Fibroblast of skin of right quadriceps (primary cell): ENCODE measurements at places on chromosomes 5 and 9.

GRCh38 chr5:84635235-84636055 lies 250.8 kb upstream of the EDIL3 start:
- no peak for DNase-seq

DNA sequence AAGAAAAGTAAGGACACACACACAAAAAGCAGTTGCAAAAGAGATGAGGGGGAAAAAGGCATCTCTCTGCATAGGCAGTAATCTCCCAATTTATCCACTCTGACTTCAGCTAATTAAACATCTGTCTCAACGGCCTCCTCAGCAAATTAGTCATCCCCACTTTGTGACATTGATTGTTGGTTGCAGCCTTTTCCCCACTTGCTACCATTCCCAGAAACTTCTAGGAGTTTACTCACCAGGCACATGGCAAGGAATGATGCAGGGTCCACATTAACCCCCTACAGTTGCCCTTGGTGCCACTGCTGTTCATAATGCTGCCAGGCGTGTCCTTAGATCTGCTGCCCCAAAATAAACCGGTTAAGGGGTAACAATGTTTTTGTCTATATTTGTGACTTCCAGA lies 174.6 kb downstream of the MAPKAP1 start:
- peak; percentile 27 for DNase-seq

DNA sequence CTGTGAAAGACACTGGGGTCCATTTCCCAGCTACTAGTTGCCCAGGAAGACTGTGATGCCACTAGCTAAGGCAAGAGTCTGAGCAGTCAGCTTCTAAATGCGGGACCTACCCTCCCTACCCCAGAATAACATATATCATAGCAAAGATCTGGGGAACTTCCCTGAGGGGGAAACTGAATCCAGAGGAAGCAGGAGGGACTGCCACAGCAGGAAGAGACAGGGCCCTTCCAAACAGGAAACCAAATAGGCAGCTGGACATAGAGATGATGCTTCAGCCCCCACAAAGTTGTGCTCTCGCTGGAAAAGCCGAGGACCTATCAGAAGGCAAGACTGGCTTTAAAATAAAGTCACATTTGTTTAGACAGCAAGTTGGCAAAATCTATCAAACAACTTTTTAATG lies 51.1 kb downstream of the KLHL3 start:
- no peak for DNase-seq

DNA sequence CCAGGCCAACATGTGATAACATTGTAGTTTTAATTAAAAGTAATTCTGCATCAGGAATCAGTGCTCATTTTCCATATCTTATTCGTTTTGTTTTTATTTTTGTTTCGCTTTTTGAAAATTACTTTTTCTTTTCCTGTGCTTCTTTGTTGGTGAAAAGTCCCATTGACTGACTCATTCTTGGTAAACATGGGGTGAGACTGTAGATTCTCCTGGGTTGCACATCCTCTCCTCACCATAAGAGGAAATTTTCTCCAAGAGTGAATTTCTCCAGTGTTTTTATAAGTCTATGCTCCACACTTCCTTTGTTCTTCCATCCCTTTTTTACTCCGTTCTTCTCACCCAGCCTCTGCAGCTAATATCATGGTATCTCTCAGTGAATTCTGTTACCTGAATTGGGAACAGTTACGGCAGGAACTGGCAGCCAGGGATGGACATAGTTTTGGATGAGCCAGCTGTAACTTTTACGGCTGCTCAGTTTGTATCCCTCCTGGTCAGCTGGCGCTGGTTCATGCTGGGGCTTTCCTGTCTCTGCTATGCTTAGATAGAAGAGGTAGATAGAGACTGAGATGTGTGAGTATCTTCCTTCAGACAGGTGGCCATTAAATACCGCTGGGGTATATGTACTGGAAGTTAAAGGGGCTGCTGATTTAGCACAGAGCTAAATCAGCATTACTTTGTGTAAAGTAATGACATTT lies 80.0 kb downstream of the MAN2A1 start:
- no peak for DNase-seq

GRCh38 chr9:87599901-87600610 lies 102.4 kb downstream of the DAPK1 start:
- peak; percentile 91 for DNase-seq

- no peak for DNase-seq
Measured at GRCh38 chr9:6771722-6772121, 13.9 kb downstream of the KDM4C start.

DNA sequence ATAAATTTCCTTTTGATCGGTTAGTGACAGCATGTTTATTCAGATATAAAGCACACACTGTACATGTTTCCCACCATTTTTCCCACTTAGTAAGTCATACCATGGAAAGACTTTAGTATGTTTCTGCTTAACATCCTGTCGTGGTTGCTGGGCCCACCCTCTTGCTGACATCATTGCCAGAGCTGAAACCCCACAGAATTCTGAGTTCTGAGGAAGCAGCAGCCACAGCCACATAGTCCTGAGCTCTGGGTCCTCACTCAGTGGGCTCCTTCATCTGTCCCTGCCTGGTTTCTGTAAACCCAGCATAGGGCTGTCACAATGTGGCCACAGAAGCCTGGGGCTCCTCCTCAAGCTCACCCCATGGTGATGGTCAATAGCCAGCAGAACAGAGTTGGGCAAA lies 441.5 kb downstream of the ENC1 start:
- peak; percentile 58 for DNase-seq

DNA sequence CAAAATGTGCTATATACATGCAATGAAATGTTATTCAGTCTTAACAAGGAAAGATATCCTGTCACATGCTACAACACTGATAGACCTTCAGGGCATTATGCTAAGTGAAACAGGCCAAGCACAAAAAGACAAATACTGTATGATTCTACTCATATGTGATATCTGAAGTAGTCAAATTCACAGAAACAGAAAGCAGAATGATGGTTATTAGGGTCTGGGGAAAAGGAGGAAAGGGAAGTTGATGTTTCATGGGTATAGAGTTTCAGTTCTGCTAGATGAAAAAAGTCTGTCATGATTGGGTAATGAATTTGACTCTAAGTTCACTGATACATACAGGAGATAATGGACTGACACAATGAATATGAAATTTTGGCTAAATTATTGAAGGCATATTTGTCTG lies 11.2 kb upstream of the RIC1 start:
- DNase-seq: no peak

DNA sequence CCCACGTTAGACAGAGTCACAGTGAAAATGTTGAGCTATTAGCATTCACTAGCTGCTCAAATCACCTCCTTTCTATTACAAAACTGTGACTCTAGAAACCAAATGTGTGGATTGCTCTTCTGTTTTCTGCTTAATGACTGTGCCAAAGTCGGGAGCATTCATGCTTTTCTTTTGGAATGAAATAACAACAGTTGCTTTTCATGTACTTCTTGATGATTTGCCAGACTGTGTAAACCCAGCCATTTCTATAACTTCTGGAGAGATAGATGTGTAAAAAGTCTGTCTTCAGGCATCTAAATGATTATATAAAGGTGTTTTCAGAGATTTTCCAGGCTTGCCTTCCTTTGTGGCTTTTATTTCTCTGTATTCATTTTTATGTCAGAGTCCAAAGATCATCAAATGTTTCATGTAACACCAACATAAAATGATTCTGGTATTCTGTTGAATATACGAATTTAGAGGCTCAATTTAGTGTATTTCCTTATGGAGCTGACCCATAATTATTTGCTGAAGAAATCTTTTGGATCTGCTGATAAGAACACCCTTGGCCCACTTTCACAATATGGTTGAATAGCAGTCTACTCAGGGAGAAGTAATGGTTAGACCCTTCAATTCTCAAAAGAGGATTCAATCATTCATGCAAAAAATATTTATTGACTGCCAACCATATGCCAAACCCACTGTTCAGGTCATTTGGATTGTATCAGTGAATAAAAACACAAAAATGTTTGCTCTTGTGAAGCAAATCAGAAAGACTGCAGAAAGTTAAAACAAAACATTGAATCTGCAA lies 581.2 kb downstream of the CDH18 start:
- no peak for DNase-seq

DNA sequence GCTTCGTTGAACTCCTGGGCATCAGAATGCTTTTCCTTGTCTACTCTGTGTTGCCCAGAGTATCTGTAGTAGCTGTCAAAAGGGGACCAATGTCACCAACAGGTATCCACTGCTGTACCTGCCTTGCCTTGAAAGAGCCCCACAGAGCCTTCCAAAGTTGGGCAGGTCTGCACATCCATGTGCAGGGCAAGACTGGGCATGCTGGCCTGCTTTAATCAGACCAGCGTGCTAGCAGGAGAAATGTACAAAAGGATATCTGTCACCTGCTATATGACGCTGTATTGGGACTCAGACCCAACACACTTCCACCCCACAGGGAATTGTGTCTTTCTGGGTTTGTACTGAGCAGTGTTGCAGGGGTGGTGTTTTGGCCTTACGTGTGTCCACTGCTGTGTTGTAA lies 11.9 kb downstream of the DELE1 start:
- DNase-seq: no peak

GRCh38 chr5:153373130-153373498 lies 117.4 kb upstream of the GRIA1 start:
- DNase-seq: no peak

DNA sequence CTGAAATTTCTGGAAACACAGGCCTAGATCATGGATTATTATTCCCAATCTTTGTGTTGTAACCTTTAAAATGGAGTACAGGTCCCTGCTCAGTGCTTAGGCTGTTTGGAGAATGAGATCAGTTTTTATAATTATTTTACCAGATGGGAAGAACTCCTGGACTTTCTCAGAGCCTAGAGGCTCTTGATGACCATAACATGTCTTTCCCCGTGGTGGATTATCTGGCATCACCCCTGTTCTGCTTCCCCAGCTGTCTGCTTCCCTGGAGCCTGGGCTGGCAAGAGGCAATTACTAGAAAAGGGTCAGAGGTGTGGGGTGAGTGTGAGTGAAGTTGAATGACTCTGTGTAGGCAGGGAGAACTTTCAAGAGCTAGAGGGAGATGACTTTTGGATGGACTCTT lies 143.0 kb downstream of the CARTPT start:
- DNase-seq: no peak

DNA sequence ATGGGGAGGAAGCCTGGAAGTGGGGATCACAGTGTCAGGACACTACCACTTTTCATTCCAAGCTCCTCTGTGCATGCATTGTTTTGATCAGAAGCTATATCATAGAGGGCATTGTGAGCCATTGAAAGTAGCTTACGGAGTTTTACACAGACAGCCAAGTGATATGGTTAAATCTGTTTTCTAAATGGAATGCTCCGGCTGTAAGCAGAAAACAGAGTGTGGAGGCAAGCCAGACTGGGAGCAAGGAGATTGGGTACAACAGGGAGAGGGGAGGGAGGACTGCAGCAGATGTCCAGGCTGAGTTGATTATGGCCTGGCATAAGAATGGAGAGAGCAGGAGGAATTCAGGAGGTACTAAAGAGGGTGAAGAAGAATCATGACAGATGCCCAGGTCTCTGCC lies 15.5 kb upstream of the SOWAHA start:
- no peak for DNase-seq

DNA sequence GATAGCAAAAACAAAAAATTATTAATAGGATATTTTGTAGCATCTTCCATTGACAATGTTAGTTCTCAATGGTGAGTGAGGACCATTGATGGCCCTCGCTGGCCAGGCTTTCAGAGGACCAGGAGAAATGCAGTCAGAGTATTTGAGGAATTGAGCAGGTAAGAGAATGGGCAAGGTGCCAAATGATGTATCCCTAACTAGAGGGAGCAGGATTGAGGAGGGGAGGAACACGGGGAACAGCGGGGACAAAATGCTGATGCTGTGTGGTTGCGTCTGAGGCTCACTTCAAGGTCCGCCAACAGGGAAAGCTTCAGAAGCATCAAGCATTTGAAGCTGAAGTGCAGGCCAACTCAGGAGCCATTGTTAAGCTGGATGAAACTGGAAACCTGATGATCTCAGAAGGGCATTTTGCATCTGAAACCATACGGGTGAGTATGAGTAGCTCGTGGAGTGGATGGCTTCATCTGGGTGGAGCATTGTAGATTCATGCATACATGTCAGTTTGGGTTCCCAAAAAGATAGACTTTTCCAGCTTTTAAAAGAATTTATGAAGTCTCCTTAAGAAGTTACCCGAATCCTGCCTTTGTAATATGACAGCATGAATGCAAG lies 16.2 kb downstream of the SPTAN1 start:
- DNase-seq: no peak

- peak; percentile 65 for DNase-seq
Measured at GRCh38 chr5:156186760-156187159, 140.2 kb upstream of the SGCD start.

- no peak for DNase-seq
Measured at GRCh38 chr9:93122721-93123221, 11.3 kb downstream of the NINJ1 start.

- no peak for DNase-seq
Measured at GRCh38 chr9:137085920-137086530, 760 bp upstream of the MAN1B1 start.

DNA sequence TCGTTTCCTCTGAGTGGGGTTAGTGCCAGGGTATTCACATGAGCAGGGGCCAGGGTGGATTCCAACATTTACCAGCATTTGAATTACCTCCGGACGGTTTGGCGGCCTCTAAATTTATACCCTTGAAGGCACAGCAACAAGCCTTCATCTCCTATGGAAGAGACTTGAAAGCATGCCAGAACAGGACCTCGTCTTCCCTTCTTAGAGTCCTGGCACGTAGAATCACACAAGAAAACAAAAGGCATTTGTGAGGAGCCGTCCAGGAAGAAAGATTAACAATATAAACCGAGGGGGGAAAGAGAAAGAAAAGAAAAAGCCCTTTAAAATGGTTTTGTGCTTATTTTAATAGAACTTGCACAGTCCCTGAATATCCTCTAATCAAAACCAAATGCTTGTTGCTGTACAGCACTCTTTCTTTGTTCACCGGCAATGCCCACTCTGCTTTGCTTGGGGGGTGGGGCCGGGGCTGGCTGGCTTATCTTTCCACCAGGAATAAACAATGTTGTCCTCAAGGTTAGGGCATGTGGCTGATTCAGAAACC lies 575.8 kb upstream of the ZNF462 start:
- DNase-seq: peak; percentile 34

GRCh38 chr9:27382308-27382707 lies 85.4 kb upstream of the EQTN start:
- no peak for DNase-seq

GRCh38 chr5:6525910-6526309 lies 77.3 kb downstream of the UBE2QL1 start:
- DNase-seq: peak; percentile 19

DNA sequence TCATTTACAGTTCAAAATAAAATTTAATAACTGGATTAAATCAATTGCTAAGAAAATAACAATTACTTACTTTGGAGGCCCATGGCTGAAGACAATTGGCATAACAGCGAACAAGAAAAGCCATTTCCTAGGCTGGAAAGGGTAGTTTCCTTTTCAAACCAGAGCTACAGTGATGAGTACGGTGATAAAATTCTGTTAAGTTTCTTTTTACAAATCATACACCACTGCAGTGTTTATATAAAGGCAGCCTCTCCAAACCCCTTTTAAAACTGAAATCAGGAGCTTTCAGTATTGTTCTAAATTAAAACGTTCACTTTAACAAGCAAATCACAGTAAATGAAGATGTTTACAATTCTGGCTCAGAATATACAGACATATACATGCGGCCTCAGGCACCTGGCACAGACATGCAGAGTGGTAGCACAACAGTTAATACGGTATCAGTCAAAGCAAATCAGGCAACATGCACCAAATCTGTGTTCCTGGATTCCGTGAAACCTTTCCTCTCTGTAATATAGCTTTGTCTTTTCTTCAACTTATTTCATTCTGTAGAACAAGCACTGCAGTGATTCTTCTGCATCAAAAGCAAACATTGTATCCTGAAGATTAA lies 102.9 kb downstream of the RAPGEF6 start:
- DNase-seq: no peak

GRCh38 chr9:137311171-137311985 lies 9.3 kb upstream of the NRARP start:
- DNase-seq: no peak

GRCh38 chr5:139486201-139486600 lies 3.6 kb upstream of the STING1 start:
- no peak for DNase-seq
